DMS 273 treated with DMSO at 0.1 percent for 48 hours (cell line): ENCODE measurements at places on chromosomes 7 and 10.

GRCh38 chr7:134279898-134280297 lies 36.8 kb downstream of the SLC35B4 start:
- no peak for DNase-seq

DNA sequence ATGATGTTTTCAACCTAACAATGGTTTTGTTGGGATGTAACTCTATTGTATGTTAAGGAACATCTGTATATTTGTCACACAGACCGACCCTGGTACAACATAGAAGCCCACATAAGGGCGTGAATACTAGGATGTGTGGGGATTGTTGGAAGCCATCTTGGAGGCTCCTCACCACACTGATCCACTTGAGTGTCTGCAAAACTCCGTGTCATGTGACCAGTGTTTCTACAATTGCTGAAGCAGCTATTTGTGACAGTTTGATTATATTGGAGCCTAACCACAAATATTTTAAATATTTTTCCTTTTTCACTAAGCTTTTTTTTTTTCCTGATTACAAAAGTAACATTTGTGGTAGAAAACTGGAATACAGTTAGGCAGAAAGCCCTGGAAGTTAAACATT lies 27.9 kb downstream of the RALA start:
- no peak for DNase-seq

- DNase-seq = no peak
These were observed 34.9 kb upstream of the TCERG1L start for GRCh38 chr10:131346456-131346855.

DNA sequence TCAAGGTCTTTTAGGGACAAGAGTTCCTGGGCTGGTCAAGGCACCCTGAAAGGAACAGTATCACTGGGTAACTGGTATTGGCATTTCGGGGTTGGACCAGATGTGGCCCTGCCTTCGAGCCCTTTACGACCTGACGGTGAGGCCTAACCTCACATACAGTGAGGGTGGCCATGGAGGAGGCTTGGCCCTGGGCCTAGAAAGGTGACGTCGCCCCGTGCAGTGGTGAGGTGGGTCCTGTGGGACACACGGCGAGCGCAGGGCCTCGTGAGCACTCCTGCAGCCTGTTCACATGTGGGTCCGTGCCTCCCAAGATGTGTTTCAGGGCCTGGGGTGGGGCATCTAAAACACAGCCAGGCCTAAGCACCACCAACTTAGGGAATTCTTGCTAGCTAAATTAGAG lies 36.1 kb downstream of the CRHR2 start:
- no peak for DNase-seq

GRCh38 chr10:76231286-76231934 lies 800.0 kb downstream of the LRMDA start:
- DNase-seq = no peak

DNA sequence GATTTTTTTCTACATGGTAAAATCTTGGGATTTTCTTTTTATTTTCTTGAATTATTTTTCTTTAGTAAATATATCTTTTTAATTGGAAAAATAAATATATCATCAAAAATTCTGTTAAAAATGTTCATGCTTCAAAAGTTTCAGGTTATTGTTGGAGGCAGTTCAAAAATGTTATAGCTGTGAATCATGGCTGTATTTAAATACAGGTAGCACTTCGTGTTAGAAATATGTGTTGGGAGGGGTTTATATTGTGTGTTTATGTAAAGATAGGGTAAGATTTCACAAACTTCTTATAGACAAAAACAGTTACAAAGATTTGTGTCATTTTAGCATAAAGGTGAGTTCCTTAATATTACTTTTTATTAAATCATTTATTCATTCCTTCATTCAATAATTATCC lies 60.4 kb downstream of the HDAC9 start:
- no peak for DNase-seq

- DNase-seq = no peak
These were observed 165.2 kb upstream of the CDCA7L start for GRCh38 chr7:22110881-22111280.
